ENCODE measurements at places on chromosomes 11 and 22. TPM values are rescaled to one million over a fixed set of nuclear protein-coding genes. Genes with fewer than 3 reads are reported as not detected.

DNA sequence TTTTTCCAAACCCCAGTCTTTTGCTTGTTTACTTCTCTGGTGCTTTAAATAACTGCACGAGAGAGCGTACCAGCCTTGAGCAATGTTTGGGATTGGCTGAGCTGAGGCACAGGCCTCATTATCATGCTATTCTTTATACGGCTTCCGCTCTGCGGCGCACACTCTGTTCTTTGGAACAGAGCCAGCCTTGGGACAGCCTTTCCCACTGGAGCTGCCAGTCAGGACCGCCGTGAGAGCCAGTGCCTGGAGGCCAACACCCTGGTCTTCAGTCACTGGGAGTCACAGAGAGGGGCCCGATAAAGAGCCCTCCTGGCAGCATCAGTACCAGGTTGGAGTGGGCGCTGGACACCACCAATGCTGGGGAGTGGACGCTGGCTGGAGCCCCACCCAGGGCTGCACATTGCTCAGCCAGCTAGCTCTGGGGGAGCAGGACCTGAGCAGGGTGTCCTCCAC is 125.6 kb downstream of the BCR start:
- DNase-seq: no peak

DNA sequence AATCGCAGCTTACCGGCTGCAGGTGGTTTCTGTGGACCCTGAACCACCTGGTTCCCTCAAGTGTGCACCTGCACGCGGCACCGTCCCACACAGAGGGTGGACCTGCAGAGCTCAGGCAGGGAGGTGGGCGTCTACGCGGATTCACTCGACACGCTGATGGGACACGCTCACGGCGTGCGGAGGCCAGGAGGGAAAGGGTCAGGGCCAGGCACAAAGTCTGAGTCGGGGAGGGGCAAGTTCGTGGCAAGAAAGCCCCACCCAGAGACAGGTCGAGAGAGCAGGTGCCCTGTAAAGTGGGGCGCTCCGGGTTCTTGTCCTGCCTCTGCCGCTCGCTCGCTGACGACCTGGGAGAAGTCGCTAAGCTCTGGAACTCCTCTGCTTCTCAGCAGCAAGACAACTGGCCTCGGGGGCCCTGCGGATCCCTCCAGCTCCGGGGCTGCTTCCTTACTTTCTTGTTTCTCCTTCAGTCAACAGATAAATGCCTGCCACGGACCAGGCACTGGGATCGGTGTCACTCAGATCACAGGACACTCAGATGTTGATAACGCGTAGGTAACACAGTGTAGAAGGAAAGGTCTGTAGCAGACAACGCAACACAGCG is 72.4 kb upstream of the NUP50 start:
- no peak for DNase-seq

DNA sequence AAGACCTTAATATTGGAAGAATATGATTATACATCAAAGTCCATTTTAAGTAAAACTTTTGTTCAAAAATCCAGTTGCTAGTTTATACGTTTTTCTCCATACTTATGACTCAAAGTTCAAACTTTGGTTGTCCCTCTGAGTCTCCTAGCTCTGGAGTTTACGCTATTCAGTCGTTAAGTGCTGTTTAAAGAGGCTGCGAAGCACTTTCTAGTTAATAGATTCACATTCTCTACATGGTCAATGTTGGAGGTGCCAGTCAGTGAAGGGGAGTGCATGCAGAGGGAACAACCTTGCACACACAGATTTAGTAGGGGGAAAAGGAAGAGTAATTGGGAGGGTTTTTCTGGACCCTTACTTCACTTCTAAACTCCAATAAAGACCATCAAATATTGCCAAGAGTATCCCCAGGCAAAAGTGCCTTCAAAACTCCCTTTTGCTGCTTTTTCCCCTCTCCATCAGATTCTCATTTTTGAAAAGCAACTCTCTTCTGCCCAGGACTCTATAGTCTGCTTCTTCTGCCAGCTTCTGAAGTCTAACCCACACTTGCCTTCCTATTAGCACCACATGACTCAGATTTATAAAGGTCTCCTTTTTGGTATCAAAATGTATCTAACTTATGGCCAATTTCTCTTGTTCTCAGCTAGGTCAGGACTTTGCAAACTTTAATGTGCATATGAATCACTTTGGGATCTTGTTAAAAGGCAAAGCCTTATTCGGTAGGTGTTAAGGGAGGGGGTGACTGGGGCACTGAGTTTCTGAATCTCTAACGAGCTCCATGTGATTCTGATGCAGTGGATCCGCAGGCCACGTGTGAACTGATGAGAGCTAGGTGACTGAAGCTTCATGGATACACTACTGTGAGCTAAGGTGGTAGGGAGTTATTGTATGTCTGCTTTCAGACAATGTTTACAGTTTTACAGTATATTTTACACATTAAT is 96.2 kb upstream of the MTMR2 start:
- DNase-seq: no peak

GRCh38 chr11:66889960-66890359 is 33.1 kb downstream of the LRFN4 start:
- no peak for DNase-seq

DNA sequence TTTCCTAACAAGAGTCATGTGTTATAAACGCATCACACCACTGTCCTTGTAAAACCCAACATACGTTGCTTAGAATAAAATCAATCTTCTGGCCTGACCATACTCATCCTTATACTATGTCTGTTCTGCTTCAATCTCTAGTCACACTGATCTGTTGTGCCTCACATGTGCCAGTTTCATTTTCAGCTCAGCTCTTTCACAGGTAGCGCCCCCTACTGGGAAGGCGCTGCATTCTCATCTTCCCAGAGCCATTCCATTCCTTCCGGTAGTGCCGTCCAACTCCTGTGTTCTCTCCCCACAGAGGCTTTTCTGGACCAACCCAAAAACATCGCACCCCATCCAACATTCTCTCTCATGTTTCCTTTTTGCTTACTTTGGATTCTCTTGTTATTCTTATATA is 22.2 kb downstream of the CASP5 start:
- DNase-seq: no peak

DNA sequence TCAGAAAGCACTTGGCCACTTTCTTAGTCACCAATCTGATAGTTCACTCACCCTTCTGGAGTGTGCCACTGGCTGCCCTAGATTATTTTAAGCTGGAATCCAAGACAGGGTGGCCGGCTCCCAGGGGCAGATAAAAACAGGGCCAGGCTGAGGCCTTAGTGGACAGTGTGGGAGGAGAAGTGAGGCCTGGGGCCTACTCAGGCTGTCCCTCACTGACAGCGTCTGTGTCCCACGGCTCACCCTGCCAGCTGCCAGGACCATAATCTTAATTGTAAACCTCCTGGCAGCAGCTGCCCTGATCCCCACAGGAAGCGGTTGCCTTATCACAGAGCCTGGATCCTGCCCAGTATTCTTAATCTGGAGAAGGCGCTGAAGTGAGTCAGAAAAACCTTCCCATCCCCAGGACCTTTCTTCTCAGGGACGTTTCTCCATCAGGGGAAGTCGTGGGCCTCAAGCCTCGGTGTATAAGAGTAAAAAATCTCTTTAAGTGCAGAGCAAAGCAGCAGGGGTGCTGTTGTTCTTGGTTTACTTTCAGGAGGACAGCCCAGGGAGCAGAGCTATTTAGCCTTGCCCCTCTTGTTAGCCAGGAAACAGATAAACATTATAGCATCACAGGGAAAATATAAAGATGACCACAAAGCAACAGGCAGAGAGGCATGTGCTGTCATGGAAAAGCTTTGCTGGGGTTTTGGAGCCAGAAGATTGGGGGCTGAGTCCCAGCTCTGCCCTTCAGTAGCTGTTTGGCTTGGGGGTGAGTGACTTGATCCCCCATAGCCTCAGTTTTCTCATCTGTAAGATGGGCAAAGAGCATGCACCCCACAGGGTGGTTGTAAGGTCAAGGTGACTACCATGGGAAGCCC is 39.6 kb downstream of the TSPAN18 start:
- peak; percentile 47 for DNase-seq

GRCh38 chr11:114091516-114092397 is 32.2 kb downstream of the ZBTB16 start:
- DNase-seq: no peak

- DNase-seq: no peak
Measured at GRCh38 chr11:41267451-41267850, 192.0 kb downstream of the LRRC4C start.

DNA sequence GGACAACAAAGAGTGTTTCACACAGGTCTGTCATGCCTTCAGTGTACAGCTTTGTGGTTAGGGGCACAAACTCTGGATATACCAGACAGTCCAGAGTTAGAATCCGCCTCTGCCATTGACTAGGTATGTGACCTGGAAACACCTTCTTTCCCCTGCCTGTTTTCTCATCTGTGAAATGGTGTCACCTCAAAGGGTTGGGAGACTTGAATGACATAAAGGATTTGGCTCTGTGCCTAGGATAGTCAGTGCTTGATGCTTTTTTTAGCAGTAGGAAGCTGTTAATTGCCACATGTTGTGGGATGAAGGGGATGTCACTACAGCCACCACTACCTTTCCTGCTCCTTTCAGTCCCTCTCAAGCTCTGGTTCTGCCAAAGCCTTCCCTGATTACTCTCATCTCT is 17.4 kb upstream of the LRRC55 start:
- no peak for DNase-seq

DNA sequence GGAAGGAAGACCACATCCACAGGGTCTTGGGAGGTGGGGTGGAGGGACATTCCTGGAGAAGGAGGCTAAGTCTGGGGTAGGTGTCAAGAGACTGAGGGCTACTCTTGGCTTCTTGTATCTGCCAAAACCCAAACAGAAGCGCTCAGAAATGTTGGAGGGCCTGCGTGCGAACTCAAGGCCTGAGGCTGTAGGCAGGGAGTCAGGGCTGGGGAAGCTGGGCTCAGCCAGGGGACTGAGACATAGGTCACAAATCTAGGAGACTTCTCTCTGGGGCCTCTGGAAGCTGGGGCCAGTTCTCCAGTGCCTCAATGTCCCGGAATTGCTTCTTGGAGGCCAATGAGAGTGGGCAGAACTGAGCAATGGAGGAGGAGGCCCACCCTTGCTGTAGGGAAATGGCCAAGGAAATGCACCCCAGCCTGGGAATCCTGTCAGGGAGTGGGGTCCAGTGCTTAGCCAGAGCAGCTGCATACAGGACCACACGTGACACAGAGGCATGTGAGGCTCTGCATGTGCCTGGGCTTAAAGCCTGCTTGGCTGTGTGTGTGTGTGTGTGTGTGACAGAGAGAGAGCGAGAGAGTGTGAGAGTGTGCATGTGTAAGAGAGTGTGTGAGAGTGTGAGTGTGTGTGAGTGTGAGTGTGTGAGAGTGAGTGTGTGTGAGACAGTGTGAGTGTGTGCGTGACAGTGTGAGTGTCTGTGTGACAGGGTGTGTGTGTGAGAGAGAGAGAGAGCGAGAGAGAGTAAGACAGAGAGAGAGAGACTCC is 141.3 kb downstream of the ST3GAL4 start:
- peak; percentile 21 for DNase-seq

DNA sequence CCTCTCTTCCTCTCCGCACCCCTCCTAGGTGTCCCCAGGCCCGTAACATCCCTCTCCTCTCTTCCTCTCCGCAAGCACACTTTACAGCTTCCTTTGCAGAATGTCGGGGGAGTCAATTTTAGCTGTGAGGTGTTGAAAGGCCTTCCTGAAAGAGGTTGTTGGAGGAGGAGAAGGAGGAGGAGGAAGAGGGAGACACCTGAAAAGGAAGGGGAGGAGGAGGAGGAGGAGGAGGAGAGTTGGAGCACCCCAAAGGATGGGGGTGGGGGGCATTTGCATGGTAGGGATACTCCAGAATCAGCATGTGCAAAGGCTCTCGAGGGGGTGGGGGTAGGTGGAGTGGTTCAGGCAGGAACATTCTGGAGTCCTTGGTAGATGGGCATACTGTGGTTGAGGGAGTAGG is 1045.1 kb downstream of the TBC1D22A start:
- DNase-seq: no peak

DNA sequence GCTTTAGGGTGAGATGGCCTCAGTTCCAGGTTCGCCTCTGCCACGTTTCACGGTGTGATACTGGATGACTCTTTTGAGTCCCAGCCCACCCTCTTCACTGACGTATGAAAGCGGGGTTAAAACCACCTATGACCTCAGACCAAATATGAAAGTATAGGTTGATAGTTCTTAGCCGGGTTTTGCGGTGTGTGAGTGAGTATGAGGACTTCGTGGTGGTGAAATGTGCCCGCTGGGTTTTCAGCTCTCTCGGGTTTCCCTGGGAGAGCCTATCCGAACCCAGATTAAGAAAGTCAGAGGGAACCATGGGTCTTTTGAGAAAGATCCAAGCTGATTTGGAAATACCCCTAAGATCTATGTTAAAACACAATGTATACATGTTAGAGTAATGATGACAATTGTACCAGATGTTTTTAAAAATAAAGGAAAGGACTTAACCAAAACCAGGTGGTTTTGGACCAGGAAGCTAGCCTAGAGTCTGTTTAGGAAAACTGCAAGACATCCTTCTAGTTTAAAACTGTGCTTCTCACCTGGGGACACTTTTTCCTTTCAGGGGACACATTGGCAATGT is 25.8 kb upstream of the ST3GAL4 start:
- no peak for DNase-seq

GRCh38 chr11:75541193-75542087 is 15.7 kb upstream of the GDPD5 start:
- DNase-seq: no peak

GRCh38 chr11:44596525-44597276 is 31.2 kb downstream of the CD82 start:
- no peak for DNase-seq

DNA sequence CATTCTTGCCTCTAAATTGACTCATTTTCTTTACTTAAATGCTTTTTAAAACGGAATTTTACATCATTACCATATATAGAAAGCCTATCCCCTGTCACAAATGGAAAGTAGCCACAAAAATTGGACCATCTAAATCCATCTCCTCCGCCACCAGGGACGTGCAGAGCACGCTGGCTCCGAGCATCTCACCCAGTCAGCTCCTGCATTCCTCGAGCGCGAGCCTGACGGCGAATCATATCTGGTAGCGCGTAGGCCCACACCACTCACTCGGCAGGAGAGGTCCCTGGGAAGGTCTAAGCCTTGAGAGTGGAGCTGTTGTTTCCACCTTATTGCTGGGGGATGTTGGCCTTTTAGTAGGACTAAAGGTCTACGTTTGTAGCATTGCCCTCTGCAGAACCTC is 152.4 kb downstream of the TRIM29 start:
- no peak for DNase-seq

The BET1L gene
- total RNA-seq: 48.1 TPM

The OR8D4 gene
- total RNA-seq: not detected

The KCNK4 gene
- not detected for total RNA-seq

The KLHDC7B gene
- total RNA-seq: 0.13 TPM

The PANX2 gene
- total RNA-seq: 0.76 TPM

The SAC3D1 gene
- total RNA-seq: 4.9 TPM

The VEGFB gene
- 134 TPM for total RNA-seq

The NRGN gene
- total RNA-seq: 6.2 TPM

The OR51E1 gene
- total RNA-seq: 1.4 TPM

The SLC25A45 gene
- total RNA-seq: 12.0 TPM

The CSNK2A3 gene
- 2.1 TPM for total RNA-seq

The JAML gene
- total RNA-seq: 20.8 TPM

The PSMC3 gene
- total RNA-seq: 97.5 TPM

The PGGHG gene
- 60.3 TPM for total RNA-seq

The MYBPC3 gene
- 0.53 TPM for total RNA-seq

The RBMXL2 gene
- total RNA-seq: 0.22 TPM

The TTC12 gene
- total RNA-seq: 29.1 TPM

The OR51B2 gene
- total RNA-seq: 0.40 TPM

The TRAF6 gene
- total RNA-seq: 16.6 TPM
